CD4-positive, alpha-beta T cell treated with Interleukin-10 for 1 hour (primary cell): ENCODE measurements at places on chromosomes 4 and X.

GRCh38 chr4:10590896-10591295 lies 93.7 kb downstream of the CLNK start:
- no peak for DNase-seq

GRCh38 chr4:105002278-105002677 lies 144.4 kb upstream of the TET2 start:
- DNase-seq, result no peak

DNA sequence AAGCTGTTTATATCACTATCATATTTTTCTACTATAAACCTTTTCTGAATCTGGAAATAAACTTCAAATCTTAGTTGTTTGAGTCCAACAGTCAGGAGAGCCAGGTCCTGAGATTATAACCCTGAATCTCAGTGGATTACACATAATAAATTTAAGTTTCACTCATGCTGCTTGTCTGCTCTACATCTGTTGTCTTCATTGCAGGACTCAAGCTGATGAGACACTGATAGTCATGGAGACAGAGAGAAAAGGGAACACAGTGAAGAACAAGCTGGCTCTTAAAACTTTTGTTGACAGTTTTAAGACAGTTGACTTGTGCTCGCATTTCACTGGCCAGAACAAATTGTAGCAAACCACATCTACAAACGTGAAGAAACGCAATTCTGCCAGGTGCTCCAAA lies 327.0 kb upstream of the CTSO start:
- DNase-seq, result no peak

GRCh38 chr4:135510582-135510981 lies 1309.0 kb upstream of the PABPC4L start:
- DNase-seq, result no peak

- no peak for DNase-seq
Measured at GRCh38 chr4:29711226-29711625, 1008.9 kb upstream of the PCDH7 start.

DNA sequence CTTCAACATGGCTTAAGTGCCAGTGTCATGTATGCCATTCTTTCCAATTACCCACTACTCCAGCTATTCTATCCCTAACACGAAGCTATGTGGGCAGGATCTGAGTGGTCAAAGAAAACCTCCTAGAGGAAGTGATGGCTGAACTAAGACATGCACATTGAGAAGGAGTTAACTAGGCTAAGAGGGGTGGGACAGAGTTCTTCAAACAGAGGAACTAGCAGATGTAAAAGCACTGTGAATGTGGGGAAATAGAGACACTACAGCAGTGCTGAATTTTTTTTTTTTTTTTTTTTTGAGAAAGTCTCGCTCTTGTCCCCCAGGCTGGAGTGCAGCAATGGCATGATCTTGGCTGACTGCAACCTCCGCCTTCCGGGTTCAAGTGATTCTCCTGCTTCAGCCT lies 6.2 kb downstream of the JCHAIN start:
- DNase-seq, result no peak

DNA sequence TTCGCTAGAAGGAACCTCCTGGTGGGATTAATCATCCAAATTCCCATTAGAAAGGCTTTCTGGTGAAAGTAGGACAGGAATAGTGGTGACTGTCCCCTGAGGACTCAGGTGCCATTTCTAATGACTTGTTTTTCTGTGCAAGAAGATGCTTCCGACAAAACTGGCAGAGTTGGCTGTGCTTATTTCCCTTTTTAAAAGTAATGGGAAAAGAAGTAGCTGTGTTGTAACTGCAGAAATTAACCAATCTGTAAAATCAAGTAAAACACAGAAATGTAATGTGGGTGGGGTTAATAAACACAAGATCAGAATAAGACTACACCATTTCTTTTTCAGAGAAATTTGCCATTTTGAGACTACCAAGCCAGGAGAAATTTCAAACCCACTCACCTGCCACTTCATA lies 55.0 kb upstream of the FAM9B start:
- DNase-seq, result no peak

DNA sequence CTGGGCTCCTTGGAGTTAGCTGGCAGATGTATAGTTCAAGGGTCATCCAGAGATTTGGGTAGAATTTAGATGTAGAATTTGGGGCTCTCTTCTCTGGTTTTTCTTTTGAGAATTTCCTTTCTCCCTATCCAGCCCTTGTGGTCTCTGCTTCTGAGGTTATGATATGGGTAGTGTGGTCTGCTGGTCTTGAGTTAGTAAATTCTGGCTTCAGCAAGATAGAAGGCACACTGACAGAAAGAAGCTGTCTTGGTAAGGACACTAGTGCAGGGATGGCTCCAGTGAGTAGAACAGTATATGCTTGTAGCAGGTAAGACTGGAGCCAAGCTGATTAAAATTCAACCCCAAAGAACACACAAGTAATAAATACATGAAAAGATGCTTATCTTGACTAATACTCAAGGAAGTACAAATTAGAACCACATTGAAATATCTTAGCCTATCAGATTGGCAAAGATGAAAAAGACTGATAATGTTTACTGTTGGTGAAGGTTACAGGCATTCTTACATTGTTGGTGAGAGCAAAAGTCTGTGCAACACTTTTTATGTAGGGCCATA lies 2.1 kb upstream of the IL9R start:
- DNase-seq, result no peak

DNA sequence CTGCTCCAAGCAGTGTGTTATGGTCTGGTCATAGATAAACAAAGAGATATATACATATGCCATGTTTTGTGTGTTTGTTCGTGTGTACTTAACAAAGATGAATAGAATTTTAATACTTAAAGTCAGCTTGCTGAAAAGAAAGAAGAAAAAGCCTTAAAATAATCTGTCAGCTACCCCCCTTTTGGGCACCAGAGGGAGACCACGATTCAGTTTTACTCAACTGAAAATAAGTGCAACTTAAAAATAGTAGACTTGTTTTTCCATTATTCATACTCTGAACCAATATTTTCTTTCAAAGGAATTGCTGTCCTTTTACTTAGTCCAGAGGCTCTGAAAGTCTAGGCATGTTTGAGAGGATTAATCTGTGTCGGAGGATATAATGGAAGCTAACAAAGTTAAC lies 181.7 kb upstream of the AGTR2 start:
- DNase-seq, result no peak

GRCh38 chr4:76991161-76991660 lies 41.7 kb downstream of the SEPTIN11 start:
- no peak for DNase-seq

- DNase-seq, result no peak
Measured at GRCh38 chrX:16930392-16930791, 16.1 kb upstream of the REPS2 start.

GRCh38 chr4:67397031-67397430 lies 148.3 kb downstream of the CENPC start:
- no peak for DNase-seq

- DNase-seq, result no peak
Measured at GRCh38 chrX:70052895-70053615, 3.3 kb upstream of the AWAT2 start.

- DNase-seq, result no peak
Measured at GRCh38 chr4:10438924-10439323, 18.3 kb downstream of the ZNF518B start.

DNA sequence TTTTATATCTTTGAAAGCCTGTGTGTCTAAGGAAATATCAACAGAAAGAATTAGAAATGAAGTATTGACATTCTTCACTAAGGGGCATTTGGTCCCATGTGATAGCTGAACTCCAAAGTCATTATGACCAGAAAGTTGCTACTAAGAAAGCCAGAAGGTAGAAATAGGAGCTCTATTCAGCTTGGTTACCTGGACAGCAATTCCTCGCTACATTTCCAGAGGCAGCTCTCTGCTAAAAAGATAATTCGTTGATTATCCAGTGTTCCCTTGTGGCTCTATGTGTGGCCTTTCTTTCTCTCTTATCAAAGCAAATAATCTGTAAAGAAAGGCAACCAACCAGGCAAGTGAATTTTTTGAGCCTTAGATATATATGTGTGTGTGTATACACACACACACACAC lies 341.3 kb downstream of the ADGRL3 start:
- DNase-seq, result no peak

GRCh38 chr4:182589100-182589499 lies 328.1 kb downstream of the DCTD start:
- no peak for DNase-seq

DNA sequence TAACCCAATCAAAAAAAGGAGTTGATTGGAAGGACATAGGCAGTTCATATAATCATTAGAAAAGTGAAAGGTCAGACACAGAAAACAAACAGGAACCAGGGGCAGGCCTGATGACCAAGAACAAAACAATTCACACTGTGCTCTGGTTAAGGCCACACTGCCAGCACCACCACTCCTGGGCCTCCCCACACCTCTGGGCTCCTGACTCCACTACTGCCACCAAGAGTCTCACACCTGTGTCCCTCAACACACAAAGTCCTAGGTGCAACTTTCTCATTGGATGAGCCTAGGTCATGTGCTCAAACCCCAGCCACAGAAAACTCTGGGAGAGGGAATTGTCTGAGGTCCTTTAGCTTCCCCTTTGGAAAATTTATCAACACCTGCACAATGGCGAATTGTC lies 11.1 kb upstream of the FAM9C start:
- no peak for DNase-seq

DNA sequence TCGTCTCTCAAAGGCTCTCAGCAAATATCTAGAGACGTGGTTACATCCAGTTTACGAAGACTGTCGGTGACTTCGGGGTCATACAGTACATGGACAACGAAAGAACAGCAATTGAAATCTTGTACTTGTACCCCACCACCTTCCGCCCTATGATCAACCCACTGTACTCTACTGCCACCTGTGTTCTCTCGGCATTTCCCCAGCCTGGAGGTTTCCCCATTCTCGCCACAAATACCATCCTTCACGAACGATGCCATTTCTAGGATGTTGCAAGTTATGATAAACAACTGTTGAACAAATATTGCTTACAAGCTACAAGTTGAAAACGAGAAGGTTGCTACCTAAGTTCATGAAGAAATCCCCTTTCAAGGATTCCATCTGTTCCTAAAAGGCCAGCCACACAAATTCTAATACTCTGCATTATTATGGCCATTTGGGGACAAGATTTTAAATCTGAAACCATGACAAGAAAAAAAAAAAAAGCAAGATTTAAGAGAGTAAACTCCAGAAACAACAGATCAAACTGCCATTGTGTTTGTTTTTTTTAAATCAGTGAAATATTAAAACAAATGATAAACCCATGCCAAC lies 1.6 kb downstream of the APBB2 start:
- DNase-seq, result peak; percentile 8
